ENCODE measurements at places on chromosomes 1 and 21.

DNA sequence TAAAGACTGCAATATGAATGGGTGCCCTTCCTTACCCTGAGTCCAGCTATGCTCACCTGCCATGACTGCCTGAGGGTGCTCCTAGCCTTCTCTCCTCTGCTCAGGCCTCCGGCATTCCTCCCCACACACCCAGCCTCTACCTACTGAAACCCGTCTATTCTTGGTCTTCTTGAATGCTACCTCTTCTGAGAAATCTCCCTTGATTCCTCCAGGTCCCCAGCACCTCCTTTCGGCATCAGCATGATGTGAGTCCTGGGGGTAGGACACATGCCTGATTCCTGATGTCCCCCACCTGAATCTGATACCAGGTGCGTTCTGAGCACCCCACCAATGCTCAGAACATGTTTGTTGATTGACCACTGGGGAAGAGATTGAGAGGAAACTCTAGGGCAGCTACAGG is 8.6 kb downstream of the LDLRAD1 start:
- no peak for DNase-seq

GRCh38 chr1:90291431-90292216 is 296.7 kb downstream of the ZNF326 start:
- no peak for DNase-seq

DNA sequence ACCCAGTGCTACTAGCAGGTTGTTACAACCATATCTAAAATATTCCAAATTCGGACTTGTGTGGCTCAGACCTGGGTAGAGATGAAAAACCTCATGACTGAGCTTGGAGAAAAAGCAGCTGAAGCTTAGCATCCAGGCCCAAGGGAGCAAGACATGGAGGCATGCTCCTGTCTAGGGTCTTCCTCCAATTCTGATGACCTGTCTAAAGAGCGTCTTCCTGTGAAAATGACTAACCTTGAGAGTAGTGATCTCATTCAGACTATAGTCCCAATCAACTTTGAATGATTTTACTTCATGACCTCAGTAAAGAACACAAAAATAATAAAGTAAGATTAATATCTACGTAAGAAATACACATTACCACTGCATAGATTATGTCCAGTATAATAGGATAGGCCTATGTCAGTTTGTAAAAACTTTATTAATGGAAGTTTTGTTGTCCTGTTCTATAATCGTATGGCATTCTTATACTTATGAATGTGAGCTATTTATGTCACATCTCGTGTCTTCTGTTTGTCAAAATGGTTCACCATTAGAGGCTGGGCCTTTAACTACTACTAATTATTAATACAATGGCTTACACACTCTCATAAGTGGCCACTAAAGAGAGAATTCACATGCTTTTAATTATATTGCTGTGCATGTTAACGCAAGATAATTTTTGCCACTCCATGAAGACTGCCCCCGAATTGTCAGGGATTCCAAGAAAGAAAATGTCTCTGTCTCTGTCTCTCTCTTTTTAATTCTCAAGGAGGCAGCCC is 201.3 kb downstream of the NCAM2 start:
- no peak for DNase-seq

GRCh38 chr1:31798433-31799195 is 17.2 kb downstream of the SPOCD1 start:
- DNase-seq, result no peak

DNA sequence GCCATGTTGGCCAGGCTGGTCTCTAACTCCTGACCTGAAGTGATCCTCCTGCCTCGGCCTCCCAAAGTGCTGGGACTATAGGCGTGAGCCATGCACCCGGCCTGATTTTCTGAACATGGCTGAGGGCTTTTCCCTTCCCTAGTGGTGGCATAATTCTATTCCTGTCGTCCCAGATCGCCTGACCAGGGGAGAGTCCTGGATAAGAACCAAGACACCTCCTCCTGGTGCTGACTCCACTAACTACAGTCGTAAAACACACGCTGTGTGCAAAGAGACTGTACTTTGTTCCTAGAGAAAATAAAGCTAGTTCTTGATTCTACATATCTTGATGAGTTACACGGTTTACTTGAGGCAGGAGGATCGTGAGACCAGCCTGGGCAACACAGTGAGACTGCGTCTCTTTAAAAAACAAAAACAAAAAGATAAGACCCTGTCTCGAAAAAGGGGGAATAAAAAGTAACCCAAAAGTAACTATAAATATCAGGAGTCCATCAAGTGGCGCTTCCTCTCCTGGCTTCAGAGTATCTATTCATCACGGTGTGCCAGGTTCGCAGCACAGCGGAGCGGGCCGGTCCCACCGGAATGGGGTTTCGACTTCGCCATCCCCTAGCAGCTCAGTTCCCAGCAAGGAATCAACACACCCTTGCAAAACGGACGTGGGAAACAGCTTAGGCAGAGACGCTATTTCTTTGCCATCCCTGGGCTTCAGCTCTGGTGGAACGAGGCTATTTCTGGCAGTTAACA is 973 bp downstream of the SDF4 start:
- no peak for DNase-seq

DNA sequence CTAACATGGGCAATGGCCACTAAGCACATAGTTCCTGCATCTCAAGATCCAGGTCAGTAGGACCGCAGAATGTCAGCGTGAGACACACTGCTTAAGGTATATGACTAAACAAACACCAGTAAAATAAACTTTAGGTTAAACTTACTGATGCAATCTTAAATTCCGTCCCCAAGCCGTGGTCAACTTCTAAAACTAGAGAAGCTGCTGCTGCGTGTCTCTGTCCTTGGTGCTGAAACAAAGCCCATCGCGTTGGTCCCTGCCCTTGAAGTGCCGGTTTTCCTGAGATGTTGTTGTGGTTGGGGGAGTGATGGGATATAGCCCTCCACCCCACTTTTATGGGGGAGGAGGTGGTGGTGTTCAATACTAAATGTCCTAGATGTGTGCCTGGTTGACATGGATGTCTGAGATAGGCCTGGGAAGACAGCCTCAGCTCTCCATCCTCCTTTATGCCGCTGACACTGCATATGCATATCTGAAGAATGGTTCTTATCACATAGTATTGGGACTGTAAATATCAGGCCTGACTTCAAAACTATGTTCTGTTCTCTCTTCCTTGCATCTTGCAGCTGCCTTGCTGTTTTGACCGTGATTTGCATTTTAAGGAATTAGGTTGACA is 72.0 kb upstream of the KCNA3 start:
- peak; percentile 33 for DNase-seq

- DNase-seq, result peak; percentile 89
Observed at GRCh38 chr1:32179443-32180185, at the start of gene TXLNA. TXLNA (plus strand) TSS chr1:32179675; CDS start chr1:32180346, 671 bp downstream.

- no peak for DNase-seq
Observed at GRCh38 chr1:179015396-179015795, 10.3 kb upstream of the FAM20B start.

DNA sequence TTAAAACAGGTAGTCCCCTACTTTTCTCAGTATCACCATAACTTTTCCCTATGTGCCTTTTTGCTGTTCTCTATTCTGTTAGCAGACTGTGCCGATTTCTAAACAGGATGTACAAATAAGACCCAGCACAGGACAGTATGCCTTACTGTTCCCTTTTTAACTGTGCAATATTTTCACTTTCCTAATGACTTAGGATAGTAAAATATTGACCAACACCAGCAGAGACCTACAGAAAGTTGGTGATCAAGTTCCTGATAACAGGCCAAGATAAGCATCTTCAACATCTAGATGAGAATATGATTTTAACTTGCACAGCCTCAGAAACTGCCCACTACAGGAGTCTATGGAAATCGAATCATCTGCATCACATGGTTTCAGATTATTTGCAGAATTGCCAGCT is 42.0 kb downstream of the ADSS2 start:
- no peak for DNase-seq

GRCh38 chr1:4485398-4485797 is 169.0 kb upstream of the AJAP1 start:
- no peak for DNase-seq
